ENCODE measurements at places on chromosomes 5 and 9. TPM values are rescaled to one million over a fixed set of nuclear protein-coding genes. Genes with fewer than 3 reads are reported as not detected.

GRCh38 chr9:121811751-121812150, 160.3 kb downstream of the DAB2IP start:
- no peak overlapping the region for H3K27ac ChIP-seq
- H3K4me3 ChIP-seq = no peak overlapping the region
- no peaks in the 10 kb centered on the region for H3K4me1 ChIP-seq
- no peaks in the 10 kb centered on the region for H3K27me3 ChIP-seq

DNA sequence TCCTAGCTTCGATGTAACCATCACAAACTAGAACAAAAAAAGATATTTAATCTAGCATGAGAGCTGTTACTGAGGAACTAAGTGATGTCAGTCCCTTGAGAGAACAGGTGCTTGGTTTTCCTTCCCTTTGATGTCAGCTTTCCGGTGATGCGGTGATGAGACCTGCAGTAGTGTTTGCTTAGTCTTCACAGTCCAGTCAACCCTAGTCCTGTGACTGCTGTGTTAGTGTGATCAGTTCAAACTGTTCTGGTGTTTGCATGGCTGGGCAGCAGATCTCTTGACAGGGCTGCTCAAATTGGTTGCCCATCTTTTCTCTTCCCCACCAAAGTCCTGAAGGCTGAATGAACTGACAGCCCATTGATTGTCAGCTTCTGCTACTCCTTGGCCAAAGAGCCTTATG, 608.6 kb upstream of the DAB2 start:
- H3K27ac ChIP-seq = no peak overlapping the region
- no peaks in the 10 kb centered on the region for H3K27me3 ChIP-seq
- DNase-seq = no peak
- no peaks in the 10 kb centered on the region for H3K36me3 ChIP-seq
- H3K4me3 ChIP-seq = no peak overlapping the region
- H3K4me1 ChIP-seq = no peaks in the 10 kb centered on the region

Gene SPRY4
- 11.1 TPM for total RNA-seq

Gene CATSPER3
- not detected for total RNA-seq
